ENCODE measurements at places on chromosomes 7 and 10.
A peak's percentile ranks its signal among the peaks of the same experiment; 100 is the strongest.

- no peak for DNase-seq
Measured at GRCh38 chr7:26535483-26536007, 243.9 kb downstream of the SNX10 start.

GRCh38 chr7:157612664-157613561 lies 276.1 kb downstream of the DNAJB6 start:
- DNase-seq = peak; percentile 66

DNA sequence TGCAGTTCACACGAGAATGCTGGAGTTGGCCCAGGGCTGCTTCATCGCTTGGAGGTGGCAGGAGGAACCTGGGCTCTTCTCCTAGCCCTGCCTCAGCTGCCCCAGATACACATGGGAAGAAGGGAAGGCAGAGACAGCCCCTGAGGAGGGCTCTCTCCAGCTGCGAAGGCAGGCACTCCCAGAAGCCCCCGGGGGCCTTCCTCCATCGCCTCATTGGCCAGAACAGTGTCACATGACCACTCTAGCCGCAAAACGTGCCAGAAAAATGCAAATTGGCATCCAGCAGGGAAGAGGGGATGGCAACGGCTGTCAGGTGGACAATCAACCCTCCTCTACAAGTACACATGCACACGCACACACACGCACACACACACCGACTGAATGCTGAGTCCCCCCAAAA lies 217.8 kb upstream of the FRMD4A start:
- DNase-seq = no peak

GRCh38 chr7:2521952-2522591 lies 2.5 kb downstream of the LFNG start:
- peak; percentile 68 for DNase-seq

GRCh38 chr7:118259115-118259514 lies 34.6 kb downstream of the ANKRD7 start:
- DNase-seq = no peak

DNA sequence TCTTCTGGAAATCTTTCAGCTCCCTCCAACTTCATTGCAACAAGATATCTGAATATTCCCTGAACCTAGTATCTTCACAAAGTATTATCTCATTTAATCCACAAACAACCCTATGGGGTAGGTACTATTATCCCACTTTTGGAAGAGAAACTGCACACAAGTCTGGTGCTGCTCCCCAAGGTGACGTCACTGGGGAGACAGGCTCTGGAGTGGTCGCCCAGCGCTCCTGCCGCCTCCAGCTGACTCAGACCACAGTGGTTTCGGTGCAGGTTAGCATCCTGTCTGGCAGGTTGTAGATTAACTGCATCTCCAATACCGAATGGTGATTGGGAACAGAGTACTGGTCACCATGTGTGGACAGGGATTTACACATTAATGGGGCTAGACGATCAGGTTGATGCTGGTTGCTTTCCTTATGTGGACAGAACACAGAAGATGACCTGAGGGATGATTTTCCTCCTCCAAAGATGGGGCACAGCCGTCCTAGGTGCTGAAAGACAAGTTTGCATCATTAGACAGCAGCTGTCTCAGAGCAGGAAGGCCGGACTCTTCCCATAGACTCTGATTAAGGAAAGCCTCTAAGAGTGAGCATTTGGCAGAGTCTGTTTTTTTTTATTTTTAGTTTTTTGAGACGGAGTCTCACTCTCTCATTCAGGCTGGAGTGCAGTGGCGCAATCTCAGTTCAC lies 128.6 kb downstream of the TRRAP start:
- DNase-seq = no peak

GRCh38 chr7:41886262-41886900 lies 183.5 kb upstream of the INHBA start:
- DNase-seq = no peak

- DNase-seq = no peak
Measured at GRCh38 chr7:112381311-112382091, 68.8 kb upstream of the IFRD1 start.

- peak; percentile 14 for DNase-seq
Measured at GRCh38 chr7:18521945-18522566, 26.5 kb downstream of the HDAC9 start.

DNA sequence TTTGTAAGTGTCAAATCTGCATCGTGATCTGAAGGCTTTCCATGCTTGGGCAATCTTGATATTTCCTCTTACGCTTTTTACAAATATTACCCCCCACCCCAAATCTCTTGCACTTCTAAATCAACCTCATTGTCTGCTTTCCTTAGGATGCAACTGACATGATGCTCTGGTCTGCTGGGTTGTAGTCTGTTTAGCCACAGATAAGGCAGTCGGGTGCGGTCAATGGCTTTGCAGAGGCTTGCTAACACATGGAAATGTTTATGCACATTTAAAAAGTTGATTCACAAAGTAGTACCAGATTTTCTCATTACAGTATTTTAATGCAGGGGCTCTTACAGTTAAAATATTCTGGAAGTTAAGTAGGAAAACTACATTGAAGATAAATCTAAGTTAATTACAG lies 172.5 kb downstream of the BAMBI start:
- DNase-seq = no peak

GRCh38 chr10:32039734-32040133 lies 16.5 kb downstream of the KIF5B start:
- no peak for DNase-seq

DNA sequence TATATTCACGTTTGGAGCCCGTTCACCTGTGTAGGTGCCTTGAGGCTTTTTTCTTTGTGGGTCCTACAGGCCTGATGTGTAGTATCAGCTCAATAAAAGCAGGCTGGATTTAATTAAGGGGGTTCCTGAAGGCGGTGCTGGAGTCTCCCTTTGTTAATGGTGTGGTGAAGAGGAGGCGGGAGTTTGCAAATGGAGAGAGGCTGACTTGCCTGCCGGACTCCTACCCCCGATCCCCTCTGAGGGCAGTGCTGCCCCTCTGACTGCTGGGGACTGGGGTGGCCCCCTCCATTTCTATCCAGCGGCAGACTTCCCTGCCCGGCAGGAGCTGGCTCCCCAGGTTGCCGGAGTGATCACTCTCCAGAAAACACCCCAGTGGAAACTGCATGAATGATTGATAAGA lies 45.1 kb downstream of the ZMIZ1 start:
- no peak for DNase-seq

- no peak for DNase-seq
Measured at GRCh38 chr10:17651896-17652295, 7.9 kb downstream of the STAM start.

DNA sequence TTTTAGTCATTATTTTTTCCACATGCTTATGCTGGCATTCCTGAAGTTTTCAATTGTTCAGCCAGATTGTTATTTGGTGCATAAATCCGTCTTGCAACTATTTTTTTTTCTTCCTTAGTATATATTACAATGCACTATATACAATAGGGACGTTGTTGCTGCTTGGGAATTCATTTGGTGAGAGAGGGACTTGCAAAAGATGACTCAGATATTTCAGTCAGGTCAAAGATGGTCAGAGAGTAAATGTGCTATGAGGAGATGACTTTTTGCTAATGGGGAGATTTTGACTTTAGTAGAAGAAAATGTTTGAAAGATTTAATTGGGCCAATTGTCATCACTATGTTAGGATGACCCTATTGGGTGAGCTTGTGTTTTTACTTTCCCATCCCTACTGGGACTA lies 348.4 kb upstream of the MTPN start:
- DNase-seq = no peak

GRCh38 chr10:71269301-71270288 lies 49.5 kb upstream of the SLC29A3 start:
- DNase-seq = no peak

DNA sequence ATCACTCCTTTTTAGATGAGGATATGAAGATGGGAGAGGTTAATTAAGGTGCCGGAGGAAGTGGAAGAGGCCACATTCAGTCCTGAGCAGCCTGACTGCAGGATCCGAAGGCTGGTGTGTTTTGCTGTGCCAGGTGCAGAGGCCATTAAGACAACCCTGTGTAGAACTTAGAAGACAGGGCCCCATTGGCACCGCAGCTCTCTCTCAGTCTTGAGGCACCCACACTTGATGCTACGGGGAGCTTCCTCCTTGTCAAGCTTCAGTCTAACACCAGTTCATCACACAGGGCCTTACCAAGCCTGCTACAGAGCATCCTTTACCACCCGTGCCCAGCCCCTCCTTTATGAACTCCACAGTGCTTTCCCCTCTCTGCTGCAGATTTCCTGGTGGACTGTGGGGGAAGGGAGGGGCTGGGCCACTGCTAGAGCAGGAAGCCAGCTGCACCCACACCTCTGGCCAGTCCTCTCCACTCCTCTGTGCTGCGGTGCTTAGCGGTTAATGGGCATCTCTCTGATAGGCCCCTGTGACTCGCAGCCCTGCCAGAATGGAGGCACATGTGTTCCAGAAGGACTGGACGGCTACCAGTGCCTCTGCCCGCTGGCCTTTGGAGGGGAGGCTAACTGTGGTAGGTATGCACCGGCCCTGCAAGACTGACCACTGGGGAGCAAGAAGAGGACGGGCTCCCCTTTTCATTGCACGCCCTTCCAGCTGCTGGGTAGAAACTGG lies 45.5 kb downstream of the VWA2 start:
- DNase-seq = no peak

DNA sequence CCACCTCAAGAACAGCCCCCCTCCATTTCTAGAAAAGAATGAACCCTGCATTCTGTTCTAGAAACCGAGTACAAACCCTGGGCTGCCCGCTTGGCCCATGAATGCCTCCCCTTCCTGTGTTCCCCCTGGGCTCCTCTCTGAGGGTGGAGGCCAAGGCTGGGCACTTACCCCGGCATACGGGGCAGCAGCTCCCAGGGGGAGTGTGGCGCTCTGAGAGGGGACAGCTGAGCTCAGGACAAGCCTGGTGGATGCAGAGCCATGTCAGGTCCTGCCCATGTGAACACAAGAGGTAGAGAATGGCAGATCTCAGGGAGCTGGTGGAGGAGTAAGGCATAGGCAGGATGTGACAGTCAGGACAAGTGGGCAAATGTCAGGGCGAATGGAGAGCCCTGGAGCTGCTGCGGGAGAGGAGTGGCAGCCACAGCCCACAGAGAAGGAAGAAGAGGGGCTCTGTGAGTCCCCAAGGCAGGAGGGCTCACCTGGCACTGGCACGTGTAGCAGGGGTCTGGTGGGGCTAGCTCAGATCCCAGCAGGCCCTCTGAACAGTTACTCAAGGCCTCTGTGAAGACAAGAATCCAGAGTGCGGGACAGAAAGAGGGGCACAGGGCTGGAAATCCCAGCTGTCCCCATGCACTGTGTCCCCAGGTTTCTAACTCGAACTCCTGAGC lies 18.9 kb downstream of the ATP6V1F start:
- no peak for DNase-seq

GRCh38 chr7:42494199-42494710 lies 257.2 kb upstream of the GLI3 start:
- no peak for DNase-seq

- DNase-seq = no peak
Measured at GRCh38 chr7:107014387-107015023, 30.0 kb upstream of the PRKAR2B start.

- DNase-seq = no peak
Measured at GRCh38 chr7:116285252-116285651, 74.9 kb downstream of the TES start.

- no peak for DNase-seq
Measured at GRCh38 chr10:103445767-103446567, 6.2 kb downstream of the CALHM2 start.

DNA sequence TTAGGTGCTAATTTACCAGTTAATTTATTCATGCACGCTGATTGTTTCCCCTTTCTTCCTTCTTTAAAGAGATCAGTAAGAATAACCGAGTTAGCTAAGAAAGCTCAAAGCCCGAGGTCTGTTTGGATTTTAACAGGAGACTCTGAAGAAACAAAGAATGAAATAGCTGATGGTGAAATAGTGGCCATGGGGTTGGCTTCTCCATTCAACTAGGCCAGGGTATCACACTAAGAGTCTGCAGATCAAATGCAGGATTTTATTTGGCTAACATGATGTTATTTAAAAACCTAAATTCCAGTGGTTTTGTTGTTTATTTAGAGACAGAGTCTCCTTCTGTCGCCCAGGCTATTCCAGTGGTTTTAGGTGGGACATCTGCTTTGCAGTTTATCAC lies 65.2 kb upstream of the SYPL1 start:
- DNase-seq = no peak

DNA sequence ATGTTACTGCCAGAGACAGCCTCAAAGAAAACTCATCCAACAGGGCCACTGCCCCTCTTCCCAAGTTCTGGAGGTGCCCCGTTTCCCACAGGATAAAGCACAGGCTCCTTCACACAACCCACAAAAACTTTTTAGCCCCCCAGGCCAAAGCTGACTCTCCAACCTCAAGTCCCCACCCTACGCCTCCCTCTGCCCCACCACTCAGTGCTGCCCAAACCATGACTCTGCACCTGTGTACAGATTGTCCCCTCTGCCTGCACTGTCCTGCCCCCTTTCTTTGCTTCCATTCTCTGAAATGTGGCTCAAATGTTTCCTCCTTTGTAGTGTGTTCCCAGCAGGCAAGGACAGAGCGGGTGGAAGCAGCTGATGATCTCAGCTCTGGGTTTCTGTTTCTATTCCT lies 284.0 kb downstream of the GRID1 start:
- DNase-seq = no peak

- DNase-seq = no peak
Measured at GRCh38 chr10:65194126-65194525, 1672.9 kb downstream of the REEP3 start.

GRCh38 chr7:15686295-15686956 lies at the start of gene MEOX2:
TSS of gene MEOX2 (minus strand) at chr7:15686683. CDS start at chr7:15686402, 281 bp downstream.
- no peak for DNase-seq

DNA sequence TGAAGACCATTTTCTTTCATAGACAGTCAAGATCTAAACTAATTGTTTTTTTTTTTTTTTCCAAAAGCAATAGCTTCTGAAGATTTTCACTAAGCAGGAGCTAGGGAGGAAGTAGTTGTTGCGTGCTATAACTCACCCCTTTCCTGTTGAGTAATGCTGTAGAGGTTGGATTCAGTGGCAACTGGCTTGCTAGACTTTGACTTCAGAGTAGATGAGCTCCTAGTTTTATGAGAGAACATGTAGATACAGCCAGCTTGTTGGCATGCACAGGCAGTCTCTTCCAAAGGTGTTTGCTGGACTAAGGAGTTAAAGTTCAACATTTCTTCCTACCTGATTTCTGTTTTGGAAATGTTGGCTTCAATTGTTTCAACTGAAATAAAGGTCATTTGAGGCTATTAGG lies 66.2 kb upstream of the MXI1 start:
- DNase-seq = no peak

DNA sequence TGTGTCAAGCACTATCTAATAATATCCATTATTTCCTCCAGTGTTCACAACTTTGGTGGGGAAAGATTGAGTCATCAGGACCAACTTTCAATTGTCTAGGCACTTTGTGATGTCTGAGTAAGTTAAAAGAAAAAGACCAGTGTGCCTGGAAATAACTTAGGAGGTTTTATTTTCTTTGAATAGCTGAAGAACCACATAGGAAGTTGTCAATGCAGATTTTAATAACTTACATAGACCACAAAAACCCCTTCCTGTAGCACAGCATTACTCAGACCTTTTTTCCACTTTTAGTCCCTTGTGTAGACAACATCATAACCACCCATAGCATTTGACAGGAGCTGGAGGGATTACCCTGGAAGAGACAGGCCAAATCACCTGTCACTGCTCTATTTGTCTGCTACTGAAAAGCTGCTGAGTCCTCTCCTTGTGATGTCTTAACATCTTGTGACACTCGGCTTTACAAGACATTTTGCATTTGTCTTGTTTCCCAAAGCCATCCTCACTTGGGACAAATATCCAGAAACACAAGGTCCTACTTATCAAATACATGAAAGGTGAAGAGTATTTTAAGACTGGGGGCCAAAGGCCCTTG lies 241.5 kb upstream of the PTER start:
- DNase-seq = peak; percentile 19

All from CD4-positive, alpha-beta T cell treated with Interferon alpha-2 for 1 hour (primary cell).